ENCODE measurements at places on chromosomes 3 and 15.

- no peak for DNase-seq
Observed at GRCh38 chr3:154112146-154112852, 8.9 kb upstream of the ARHGEF26 start.

GRCh38 chr15:77944002-77944867 lies 133.3 kb downstream of the TBC1D2B start:
- DNase-seq = peak; percentile 88

GRCh38 chr3:43015572-43015971 lies 36.5 kb downstream of the GASK1A start:
- no peak for DNase-seq

- DNase-seq = no peak
Observed at GRCh38 chr15:81072551-81072950, 61.5 kb upstream of the CFAP161 start.

- DNase-seq = no peak
Observed at GRCh38 chr3:169117264-169117663, 546.2 kb downstream of the MECOM start.

GRCh38 chr15:34768530-34768929 lies 13.7 kb upstream of the GJD2 start:
- DNase-seq = no peak

DNA sequence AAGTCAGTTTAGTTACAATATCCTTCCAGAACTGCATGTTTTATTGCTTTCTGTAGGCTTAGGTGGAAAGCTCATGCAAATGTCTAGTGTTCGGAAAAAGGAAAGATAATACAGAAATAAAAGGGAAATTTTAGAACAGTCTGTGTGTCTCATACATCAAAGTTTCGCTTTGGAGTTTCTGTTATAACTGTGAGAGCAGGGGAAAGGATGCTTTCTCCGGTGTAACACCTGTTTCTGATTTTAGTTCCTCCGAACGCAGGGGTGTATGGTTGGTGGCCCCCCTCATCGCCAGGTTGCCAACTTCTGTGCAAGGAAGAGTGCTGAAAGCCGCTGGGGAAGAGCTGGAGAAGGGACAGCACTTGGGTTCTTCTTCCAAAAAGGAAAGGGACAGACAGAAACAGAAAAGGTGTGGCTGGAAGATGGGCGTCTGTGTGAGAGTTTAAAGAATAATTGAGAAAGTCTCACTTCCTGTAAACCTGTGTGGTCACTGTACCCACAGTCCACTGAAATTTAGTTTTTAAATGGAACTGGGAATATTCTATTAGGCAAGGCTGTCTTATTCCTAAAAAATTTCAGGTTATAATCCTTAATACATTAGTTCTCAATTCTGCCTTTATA lies 6.7 kb downstream of the P2RY12 start:
- DNase-seq = no peak

DNA sequence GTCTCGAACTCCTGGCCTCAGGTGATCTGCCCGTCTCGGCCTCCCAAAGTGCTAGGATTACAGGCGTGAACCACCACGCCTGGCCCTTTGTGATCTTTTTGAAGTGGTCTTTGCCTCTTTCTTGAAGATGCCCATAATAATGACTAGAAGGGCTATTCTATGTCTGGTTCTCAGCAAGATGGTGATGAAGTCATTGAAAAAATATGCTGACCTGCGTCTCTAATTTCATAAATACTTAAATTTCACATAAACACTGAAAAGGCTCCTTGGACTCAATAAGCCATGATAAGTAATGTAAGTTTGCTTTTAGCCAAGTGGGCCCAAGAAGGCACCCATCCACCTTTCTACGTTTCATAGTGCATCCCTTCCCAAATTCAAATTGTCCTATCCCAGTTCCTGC lies 775 bp upstream of the MAPK6 start:
- DNase-seq = no peak

DNA sequence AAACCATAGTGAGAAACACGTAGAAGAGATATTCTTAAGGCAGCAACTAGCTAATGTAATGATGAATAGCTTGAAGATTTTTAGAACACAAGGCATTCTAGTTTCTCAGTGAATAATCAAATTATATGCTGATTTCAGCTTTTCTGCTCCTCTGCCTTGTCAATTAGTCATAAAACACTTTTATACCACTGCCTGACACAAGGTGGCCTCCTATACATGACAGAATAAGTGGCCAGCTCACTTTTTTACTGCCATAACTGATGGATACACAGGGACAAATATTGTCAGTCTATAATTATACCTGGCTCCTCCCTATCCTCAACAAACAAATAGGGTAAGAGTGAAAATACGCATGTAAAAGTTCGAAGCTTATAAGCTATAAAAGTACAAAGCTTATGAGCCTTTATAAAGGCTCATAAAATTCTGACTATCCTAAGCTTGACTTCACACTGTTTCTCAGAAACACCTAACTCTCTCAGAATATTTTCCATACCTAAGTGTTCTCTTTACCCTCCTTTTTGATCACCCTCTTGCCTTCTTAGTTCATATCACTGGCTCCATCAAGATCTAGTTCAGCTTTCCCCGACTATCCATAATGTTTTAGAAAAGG lies 81.6 kb downstream of the HERC1 start:
- peak; percentile 25 for DNase-seq

GRCh38 chr3:37605572-37606153 lies 256.0 kb upstream of the CTDSPL start:
- no peak for DNase-seq

DNA sequence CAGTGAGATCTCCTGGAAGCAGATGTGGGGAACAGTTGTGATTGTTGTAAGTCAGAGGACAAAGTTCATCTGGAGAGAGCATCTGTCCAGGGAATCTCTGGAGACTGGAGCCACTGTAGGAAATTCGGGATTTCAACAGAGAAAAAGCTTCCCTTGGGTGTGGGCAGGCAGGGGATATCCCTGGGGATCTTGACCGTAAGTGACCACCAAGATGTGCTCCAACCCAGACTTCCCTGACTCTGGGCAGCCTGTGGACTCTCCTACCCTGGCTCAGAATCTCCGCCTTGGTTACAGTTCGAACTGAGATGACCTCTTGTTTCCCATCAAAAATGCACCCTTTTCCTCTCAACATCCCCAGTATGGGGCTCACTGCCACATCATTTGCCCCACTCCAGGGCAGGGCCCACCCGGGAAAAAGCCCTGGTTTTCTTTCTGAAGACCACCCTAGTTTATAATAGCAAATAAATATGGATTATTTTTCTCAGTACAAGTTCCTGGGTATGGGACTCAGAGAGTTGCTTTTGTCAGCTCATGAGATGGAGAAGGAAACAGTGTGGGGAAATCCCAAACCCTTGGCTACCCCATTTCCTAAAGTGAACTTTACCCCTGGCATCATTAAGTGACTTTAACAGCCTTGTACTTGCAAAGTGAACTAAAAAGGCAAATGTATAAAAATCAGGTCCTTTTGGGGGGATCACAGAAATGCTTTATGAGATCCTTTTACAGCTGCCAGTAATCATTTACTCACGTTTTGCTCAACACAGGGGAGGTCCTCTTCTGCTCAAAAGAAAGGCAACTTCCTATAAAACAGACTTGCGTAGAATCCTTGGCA lies 89.9 kb downstream of the CCNL1 start:
- no peak for DNase-seq

GRCh38 chr3:194482196-194482593 lies 4.6 kb downstream of the ATP13A3 start:
- DNase-seq = no peak

DNA sequence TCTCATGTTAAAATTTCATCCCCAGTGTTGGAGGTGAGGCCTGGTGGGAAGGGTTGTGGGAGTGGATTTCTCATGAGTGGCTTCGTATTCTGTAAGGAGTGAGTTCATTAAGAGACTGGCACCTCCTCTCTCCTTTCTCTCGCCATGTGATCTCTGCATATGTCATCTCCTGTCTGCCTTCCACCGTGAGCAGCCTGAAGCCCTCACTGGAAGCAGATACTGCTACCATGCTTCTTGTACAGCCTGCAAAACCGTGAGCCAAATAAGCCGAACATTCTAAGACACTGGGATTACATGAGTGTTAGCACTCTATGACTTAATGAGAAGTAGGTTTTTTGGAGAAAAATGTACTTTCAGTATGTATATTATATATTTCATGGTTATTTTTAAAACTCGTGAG lies 6.8 kb upstream of the GABPB1 start:
- no peak for DNase-seq
